ENCODE measurements at places on chromosomes 13 and 19.

DNA sequence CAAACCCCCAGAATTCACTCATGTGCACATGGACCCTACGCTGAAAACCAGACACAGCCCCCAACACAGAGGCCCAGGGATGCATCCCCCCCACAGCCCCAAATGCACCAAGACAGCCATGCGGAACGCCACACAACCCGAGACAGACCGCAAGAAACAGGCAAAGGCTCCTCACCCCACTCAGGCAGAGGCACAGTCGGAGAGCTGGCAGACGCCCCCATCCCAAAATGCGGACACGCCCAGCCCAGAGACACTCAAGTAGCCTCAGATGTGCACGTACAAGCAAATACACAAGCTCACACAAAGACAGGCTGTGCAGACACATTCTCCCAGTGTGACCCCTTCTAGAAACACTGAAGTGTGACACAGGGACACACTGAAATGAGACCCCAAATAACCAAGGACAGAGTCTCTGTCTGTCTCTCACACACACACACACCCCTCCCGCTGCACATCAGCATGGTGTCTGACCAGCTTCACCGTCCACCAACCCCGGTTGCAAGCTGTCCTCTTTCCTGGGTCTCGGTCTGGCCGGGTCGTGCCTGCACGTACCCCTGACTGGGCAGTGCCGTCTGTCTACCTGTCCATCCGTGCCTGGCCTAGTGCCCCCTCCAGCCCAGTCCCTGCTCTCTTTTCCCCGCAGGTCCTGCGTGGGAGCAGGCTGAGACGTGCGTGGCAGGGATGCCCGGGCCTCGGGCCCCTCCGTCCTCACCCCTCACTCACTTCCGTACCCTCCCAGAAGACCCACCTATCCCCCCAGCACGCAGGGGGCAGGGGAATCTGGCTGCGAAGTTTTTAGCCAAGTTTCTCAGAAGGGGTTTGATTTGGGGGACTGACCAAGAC lies 16.1 kb downstream of the ERFL start:
- DNase-seq, result no peak

- DNase-seq, result no peak
Measured at GRCh38 chr19:21748088-21748487, 19.3 kb downstream of the ZNF100 start.

DNA sequence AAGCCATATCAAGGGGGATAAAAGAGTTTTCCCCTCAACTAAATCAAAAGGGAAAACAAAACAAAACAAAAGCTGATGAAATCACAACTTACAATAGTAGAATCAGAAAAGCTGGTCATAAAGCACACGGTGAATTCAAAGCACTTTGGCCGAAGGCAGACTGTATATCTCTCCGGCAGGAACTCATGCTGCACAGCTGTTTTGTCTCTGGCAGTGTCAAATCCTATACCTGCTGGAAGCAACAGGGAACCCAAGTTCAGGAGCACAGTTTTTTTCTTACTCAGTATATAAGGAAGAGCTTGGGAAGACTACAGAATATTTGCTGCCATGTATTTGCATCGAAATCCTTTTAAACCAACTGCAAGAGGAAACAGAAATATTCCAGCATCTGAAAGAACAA lies 213.7 kb downstream of the RFC3 start:
- DNase-seq, result no peak

DNA sequence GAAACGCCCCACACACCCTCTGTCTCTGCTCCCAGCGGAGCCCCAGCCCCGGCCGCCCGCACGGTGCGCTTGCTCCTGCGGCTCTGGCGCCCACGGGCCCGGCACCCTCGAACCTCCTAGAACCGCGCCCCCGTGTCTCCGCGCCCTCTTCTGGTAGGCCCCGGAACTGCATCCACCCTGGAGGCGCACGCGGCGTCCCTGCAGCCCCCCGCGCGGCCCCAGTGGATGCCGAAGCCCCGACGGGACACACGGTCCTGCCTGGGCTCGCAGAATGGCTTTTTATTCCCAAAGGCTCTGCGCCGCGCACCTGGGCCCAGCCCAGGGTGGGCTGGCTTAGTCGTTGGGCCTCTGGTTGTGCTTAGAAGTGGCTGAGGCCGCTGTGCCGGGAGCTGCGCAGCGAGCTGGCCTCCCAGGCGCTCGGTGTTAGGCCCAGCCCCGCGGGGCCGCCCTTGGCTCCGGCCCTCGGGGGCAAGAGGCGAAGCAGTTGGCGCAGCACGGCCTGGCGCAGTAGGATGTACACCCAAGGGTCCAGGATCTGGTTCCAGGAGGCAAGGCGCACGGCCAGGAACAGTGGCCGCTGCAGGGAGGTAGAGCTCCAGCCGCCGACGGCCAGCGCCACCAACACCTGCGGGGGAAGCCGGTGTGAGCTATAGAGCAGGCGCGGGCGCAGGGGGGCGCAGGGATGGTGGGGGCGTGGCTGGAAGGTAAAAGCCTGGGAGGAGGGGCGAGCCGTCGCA lies 2.8 kb downstream of the PTGER1 start:
- DNase-seq, result no peak

DNA sequence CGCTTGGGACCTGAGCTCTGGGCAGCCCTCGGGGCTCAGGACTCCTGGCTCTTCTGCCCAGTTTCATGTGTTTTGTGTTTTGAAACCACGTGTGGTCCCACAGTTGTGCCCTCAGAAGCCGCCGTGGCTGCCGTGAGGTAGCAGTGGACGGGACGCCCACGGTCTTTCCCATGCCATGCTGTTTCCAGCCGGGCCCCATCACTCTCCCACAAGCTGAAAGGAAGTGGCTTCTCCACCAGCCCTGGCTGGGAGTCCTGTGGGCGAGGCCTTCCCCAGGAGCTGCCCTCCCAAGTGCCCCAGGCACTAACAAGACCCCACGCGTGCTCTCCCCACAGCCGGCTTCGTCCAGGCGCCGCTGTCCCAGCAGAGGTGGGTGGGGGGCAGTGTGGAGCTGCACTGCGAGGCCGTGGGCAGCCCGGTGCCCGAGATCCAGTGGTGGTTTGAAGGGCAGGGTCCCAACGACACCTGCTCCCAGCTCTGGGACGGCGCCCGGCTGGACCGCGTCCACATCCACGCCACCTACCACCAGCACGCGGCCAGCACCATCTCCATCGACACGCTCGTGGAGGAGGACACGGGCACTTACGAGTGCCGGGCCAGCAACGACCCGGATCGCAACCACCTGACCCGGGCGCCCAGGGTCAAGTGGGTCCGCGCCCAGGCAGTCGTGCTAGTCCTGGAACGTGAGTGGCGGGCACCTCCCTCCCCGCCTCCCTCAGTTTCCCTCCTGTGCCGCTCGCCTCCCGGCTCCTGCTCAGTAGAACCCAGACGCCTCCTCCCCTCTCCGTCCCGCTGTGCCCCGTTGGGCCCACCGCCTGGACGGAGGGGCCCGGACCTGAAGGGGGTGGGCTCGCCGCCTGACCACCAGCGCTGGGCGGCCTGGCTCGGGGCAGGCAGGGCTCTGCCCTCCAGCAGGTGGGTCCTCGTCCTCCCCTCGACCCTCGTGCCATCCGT lies 5.3 kb downstream of the BSG start:
- no peak for DNase-seq

- DNase-seq, result no peak
Measured at GRCh38 chr19:1412323-1412923, 5.0 kb downstream of the DAZAP1 start.

DNA sequence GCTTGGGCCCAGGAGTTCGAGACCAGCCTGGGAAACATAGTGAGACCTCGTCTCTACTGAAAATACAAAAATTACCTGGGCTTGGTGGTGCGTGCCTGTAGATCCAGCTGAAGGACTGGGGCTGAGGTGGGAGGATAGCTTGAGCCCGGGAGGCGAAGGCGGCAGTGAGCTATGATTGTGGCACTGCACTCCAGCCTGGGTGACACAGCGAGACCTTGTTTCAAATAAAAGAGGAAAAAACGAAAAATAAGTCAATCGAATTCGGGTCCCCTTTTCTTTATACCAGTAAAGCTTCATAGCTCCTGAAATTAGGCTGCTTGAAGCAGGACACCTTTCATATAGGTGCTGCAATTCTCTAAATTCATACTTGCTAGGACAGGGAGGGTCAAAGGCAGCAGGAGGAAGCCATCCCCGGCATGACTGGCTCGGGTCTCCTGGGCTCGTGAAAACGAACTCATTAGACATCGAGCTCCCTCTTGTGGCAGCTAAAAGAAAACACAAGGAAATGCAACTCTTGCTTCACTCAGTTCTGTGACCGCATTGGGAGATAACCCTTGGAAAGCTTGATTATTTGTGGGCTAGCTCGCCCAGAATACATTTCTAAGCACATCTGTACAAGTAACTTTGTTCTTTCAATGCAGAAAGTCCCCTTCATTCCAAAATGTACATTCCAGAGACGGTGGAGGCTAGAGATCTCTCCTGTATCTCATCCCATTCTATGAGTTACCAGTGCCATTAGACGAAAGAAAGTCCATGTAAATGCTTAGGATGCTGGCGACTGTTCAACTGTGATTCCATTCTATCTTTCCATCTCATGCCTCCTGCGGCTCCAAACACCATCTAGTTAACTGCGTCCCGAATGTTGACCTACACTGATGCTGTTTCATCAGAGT lies 16.8 kb downstream of the FPR2 start:
- DNase-seq, result peak; percentile 81

Data from fibroblast of lung (primary cell).